Stimulated activated CD4-positive, alpha-beta T cell treated with anti-CD3 and anti-CD28 coated beads, Interleukin-12 subunit alpha, Interleukin-12 subunit beta, amount 100 ng/mL, for 24 hours (primary cell): ENCODE measurements at places on chromosomes 5 and 9.

- no peak for DNase-seq
Observed at GRCh38 chr5:176929654-176930053, 30.5 kb upstream of the HK3 start.

- DNase-seq: no peak
Observed at GRCh38 chr5:180207593-180207992, 1.4 kb downstream of the RASGEF1C start.

DNA sequence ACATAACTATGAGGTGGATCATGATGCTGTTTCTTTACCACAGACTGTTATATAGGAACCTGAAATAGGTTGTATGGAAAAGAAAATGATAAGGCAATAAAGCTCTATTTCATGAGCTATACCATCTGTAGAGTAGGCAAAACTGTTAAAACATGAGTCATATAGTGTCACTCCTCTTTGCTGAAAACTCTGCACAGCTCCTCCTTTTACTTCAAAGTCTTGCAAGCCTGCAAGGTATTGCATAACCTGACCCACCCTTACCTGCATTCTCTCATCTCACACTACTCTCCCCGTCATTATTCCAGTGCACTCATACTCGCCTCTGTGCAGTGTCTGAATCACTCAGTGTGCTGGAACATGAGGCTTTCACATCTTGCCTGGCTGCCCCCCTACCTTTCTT, 790.1 kb downstream of the EFNA5 start:
- DNase-seq: no peak

- DNase-seq: no peak
Observed at GRCh38 chr9:127753622-127754021, 18.5 kb upstream of the TOR2A start.

DNA sequence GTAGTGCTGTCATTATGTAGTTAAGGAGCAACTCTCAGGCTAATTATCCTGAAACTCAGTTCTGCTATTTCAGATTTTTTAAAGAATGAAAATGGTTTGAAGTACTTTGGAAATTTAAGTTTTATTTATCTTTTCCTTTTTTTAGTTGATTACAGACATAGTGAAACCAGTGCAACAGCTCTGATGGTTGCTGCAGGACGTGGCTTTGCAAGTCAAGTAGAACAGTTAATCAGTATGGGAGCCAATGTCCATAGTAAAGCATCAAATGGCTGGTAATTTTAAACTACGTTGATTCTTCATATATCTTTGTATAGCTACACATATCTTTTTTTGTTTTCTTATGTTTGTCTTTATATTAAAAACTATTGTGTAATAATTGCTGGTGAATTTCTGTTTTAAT, 34.9 kb downstream of the YTHDC2 start:
- DNase-seq: no peak

DNA sequence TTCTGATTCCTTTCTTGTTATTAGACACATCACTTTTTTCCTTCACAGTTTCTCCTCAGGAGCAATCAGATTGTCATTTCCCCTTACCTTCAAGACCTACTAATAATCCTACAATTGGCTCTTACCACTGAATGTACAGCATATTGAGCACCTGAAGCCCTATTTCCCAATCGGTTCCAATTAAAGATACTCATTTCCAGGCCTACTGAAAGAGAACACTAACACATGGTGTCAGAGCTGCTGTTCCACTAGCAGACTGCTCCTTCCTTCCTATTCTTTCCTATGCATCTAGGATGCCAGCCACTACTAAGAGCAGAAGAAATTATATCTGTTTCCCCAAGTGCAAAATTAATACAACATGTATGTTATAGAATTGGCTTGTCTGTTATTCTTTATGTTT, 34.6 kb downstream of the SKIC3 start:
- DNase-seq: no peak

GRCh38 chr5:163692091-163692490, 186.7 kb downstream of the MAT2B start:
- DNase-seq: no peak

DNA sequence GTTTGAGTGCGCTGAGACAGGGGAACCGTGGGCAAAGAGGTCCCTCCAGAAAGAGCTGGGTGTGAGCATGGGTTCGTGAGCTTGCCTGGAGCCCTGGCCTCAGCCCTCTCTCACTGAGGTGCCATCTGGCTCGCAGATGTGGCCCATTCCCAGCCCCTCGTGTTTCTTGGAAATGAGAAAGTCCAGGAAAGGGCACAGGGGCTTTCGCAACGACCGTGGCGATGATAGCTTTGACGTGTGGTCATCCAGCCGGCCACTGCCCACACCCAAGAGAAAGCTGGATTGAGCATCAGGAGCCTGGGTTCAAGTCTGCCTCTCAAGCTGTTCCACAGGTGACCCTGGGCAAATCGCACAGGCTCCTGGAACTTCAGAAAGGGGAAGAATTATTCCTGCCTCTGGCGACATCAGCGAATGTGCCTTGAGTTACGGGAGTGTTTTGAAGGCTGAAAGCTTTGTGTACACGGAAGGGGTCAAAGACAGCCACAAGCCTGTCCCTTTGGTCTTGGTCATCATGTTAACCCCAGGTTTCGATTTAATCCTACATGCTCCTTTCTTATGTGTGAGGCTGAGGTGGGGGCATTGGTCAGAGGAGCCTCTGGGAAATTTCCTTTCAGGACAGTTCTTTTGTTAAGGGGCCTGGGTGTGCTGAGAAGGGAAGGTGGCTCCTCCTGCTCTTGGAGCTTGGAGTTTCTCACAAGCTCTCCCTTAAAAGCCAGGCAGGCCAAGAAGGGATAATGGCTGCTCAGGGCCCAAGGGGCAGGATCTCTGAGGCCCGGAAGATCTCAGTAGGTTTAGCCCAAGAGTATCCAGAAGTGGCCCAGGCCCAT, 41.7 kb upstream of the IL17B start:
- no peak for DNase-seq

- DNase-seq: no peak
Observed at GRCh38 chr5:32767948-32768467, 56.9 kb downstream of the NPR3 start.

DNA sequence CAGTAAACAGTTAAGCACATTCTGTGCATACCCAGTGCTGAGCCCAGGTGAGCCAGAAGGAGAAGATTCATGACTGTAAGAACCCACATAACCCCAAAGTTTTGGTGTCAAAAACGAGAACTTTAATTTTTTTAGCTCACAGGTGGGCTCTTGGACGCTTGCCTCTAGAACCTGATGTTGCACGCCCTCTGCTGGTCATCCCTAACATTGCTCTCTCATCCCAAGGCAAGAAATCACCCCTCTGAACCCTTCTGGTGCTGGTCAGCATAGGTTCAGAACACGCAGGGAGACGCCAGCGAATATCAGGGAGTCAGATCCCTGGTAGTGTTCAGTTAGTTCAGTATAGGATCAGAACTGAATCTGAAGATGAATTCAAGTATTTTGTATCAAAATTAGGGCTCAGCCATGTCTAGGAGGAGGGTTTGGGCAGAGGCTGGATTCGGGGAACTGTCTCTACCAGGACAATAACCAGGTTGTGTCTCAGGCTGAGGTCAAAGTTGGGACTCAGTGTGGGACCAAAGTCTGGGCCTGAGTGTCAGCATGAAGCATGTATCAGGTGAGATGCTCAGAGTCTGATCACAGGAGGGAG, 4.1 kb upstream of the DNAJB5 start:
- DNase-seq: peak; percentile 63

- DNase-seq: no peak
Observed at GRCh38 chr5:39674209-39675082, 249.7 kb upstream of the DAB2 start.

DNA sequence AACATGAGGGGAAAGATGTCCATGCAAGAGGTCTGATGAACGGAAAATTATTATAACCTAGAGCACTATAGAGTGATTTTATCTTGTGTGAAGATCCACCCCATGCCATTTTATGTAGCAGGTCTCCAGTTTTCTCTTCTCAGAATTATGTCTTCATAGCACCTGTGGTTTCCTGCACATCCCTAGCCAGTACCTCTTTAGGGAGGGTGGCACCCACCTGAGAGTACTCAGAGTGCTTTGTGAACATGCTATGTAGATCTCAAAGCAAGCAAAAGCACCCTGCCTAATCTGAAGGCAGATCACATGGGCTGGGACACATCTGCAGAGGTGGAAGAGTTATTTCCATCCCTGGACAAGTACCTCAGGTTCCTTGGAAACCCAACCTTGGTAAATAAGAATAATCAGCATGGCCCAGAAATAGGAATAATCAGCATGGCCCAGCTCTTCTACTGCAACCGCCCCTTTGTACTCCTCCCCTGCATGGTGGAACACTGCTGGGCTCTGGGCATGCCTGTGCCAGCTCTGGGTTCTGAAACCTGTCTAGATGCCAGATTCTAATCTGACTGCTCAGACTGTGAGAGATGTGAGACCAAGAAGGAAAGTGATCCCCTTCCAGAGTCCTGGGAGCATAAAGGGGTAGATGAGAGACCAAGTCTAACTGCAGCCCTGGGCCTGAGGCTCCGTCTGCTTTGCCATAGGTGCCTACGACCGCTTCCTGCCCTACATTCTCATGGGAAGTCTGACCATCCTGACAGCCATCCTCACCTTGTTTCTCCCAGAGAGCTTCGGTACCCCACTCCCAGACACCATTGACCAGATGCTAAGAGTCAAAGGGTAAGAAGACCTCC, 23.7 kb downstream of the SLC22A5 start:
- no peak for DNase-seq

DNA sequence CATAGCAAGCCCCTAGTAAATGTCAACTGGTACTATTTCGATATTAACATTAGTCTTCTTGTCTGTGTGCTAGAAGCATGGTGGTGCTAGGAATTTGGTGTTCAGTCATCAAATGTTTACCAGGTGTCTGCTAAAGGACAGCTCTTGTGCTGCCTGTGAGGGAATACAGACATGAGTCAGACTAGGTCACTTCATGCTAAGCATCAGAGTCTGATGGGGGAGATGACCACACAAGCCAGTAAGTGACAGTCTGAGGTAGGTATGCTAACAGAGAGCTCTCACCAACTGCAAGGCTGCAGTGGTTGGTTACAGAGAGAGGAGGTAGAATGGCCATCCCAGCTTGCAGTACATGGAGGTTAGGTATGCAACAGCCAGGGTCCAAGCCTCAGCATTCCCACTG, 320.9 kb downstream of the CDK5RAP2 start:
- no peak for DNase-seq

- DNase-seq: no peak
Observed at GRCh38 chr9:87494970-87495471, 2.6 kb upstream of the DAPK1 start.

DNA sequence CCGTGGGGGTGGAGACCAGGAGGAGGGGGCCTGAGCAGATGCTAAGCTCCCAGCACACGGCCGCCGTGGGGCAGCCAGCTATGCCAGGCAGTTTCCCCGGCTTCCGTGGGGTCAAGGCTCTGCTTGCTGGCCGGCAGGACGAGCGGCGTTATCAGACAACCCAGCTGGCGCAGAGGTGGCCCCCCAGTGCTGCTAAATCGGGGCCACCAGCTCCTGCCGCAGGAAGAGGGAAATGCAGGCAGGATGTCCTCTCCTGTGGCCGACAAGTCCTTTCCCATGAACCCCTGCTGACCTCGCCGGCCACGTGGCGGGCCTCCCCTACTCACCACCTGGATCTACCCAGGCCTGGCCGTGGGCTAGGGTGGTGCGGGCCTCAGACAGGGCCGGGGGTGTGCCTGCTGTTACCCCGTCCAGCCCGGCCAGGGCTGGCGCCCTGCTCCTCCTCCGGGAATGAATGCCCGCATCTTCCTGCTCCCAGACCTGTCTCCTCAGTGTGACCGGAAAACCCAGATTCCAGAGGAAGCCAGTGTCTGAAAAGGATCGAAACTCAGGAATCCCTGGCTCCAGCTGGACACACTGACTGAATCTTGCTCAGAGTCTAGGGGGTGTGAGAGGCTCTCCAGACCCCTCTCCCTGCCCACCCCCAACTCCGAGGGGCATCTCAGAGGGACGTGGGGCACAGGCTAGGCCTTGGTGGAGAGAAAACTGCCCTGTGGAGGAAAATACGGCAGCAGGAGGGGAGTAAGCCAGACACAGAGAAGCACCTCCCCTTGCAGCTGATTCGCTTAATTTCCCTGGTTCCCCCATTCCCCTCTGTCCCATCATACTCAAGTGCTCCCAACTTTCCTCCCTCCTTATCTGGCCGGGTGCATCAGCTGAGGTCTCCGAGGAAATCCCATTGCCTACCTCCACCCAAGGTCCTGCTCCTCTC, 3.9 kb downstream of the FLT4 start:
- no peak for DNase-seq

DNA sequence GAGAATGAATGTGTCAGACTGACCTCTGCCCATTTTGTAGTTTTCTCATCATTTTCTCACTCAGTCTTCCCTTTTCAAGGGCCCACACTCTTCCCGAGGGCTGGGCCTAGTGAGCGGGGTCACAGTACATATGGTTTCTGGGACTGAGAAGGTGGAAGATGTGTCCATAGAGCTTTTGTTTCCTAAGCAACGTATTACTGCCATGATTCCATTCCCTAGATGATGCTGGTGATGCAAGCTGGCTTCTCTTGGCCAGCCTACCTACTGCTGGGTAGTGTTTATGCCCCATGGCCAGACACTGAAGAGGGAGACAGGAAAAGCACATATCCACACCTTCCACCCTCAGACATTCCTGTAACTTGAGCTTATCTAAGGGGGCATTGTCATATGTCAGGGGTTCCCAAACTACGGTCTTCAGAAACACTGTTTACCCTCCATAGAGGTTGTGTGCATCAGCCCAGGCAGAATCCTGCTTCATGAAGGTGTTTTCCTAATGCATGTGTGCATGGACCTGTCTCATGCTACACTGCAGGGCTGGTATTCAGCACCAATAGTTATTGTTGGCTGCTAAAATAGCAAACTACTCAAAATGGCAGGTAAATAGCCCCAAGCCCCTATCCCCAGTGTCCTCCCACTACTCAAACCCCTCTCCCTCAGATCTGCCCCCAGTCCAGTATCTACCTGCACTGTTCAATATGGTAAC, 9.5 kb downstream of the IRF1 start:
- no peak for DNase-seq

GRCh38 chr9:127451858-127452656, 747 bp downstream of the LRSAM1 start:
- DNase-seq: no peak
